Naive thymus-derived CD4-positive, alpha-beta T cell (primary cell): ENCODE measurements at places on chromosomes 6 and 20.

DNA sequence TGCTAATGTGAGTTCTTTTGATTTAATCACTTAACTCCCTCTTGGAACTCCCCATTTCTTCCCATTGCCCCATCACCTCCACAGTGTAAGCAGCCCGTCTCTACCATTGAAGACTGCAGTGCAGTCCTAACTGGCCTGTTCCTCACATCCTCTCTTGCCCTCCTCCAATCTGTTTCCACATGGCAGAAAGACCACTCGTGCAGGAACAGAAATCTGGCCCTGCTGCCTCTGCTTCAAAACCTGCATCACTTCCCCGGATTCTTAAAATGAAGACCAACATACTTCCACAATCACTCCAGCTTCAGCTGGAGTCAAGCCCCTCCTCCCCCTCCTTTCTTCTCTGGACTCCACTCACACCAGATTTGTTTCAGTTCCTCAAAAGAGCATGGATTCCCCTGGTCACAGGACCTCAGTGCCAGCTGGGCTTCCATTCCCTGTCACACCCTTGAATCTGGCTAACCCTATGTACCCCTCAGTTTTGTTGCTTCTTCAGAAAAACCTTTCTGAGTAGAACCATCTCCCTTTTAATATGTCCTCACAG lies 802.3 kb downstream of the MAFB start:
- DNase-seq, result no peak

DNA sequence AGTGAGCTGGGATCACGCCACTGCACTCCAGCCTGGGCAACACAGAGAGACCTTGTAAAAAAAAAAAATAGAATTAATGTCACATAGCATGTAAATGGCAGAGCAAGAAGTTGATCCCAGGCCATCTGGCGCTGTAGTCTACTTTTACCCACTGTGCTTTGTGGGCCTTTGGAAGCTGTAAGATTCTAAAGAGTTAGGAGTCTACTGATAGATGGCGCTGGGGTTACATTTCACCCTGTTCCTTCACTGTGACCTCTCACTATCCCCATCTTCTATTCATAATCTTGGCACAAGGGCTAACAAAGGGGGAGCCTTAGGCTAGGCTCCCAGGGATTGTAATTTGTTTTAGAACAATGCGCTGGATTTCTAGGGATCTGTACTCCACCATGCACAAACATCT lies 24.4 kb downstream of the SIRPD start:
- peak; percentile 13 for DNase-seq

DNA sequence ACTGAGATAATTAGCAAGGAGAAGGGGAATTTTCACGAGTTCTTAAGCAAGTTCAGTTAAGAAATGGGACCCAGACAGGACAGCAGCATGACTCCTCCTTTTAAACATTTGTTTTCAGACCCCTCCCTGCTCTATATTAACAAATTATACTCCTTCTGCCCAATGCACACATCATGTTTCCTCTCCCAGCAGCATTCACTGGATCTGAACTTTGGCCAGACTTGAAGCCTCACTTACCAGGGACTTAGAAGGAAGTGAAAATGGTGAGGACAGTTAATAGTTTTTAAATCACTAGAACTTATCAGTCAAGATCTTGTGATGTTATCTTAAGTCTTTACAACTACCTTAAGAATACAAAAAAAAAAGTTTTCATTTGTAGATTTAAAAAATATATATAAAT lies 1174.7 kb upstream of the MAP3K7 start:
- no peak for DNase-seq

DNA sequence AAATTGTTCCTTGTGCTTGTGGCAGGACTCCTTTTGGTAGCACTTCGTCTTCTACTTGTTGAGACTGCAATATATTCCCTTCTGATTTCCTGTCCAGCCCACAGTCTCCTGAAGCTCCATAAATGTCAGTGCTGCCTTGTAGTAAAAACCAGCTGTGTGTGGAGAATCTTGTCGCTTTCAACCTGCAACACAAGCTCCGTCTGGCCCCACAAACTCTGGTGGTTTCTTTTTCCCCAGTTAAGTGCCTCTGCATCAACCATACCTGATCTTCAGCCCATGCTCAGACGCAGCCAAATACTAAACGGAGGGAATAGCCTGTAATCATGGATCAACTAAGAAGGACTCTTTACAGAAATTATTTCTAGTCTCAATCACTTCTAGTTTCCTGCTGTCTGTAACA lies 1133.3 kb upstream of the ADGRB3 start:
- DNase-seq, result no peak
